ENCODE measurements at places on chromosomes 4 and X.

DNA sequence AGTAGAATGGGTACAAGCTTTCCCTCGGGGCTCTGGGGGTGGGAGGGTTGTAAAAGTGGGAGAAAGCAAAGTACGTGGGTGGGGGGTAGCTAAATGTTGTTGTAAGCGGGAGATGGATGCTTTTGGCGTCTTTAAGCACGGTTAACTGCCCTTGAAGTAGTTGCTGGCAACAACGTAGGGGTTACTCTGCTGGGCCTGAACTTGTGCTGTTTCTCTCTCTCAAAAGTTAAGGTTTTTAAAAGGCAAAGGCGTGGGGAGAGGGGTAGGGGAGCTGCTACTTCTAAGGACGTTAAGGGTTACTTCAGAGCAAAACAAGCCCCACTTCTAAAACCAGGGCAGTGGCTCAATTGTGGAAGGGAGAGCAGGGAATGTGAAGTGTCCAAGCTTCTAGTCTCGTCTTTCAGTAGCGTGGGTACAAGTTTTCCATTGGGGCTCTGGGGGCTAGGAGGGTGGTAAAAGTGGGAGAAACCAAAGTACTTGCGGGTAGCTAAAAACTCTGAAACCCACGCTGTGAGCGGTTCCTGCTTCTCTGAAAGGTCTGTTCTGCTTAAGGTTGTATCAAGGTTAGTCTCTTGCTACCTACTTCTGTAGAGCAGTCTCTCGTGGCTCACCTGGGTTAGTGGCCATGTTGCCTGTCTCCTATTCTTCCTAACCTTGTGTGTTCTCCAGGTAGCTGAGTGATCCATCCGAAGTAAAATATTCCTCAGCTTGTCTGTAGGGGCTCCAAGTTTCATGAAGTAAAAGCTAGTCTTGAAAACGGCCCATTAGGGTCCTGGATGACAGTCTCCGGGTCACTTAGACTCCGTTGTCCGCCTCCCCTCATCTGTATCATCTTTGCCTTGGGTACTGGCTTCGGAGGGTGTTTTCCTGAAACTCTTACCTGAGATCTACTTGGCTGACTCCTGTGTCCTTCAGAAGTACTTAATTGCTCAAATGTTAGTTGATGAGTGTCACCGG lies 1.7 kb upstream of the WDR1 start:
- DNase-seq, result no peak

DNA sequence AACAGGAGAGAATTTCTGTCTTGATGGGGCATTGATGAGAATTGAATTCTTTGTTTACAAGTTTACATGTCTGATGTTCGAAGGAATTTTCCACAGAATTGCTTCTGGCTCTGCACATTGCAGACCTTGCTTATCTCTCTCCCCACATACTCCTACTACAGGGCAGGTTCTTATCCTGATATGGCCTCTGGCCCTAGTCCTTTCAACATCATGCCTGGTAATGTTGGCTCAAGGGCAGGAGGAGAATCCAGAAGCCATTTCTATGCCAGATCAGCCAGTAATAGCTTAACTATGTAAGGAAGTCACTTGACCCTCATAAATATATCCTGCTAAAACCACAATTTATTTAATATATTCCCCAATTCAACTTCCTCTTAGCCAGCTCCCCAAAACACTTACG lies 24.3 kb upstream of the TSPAN5 start:
- no peak for DNase-seq

GRCh38 chrX:48927123-48927522 lies 8.3 kb upstream of the PIM2 start:
- no peak for DNase-seq

- no peak for DNase-seq
These were observed 35.9 kb downstream of the NAP1L5 start for GRCh38 chr4:88661739-88662138.

GRCh38 chr4:100635899-100636298 lies 118.1 kb upstream of the EMCN start:
- DNase-seq, result no peak

DNA sequence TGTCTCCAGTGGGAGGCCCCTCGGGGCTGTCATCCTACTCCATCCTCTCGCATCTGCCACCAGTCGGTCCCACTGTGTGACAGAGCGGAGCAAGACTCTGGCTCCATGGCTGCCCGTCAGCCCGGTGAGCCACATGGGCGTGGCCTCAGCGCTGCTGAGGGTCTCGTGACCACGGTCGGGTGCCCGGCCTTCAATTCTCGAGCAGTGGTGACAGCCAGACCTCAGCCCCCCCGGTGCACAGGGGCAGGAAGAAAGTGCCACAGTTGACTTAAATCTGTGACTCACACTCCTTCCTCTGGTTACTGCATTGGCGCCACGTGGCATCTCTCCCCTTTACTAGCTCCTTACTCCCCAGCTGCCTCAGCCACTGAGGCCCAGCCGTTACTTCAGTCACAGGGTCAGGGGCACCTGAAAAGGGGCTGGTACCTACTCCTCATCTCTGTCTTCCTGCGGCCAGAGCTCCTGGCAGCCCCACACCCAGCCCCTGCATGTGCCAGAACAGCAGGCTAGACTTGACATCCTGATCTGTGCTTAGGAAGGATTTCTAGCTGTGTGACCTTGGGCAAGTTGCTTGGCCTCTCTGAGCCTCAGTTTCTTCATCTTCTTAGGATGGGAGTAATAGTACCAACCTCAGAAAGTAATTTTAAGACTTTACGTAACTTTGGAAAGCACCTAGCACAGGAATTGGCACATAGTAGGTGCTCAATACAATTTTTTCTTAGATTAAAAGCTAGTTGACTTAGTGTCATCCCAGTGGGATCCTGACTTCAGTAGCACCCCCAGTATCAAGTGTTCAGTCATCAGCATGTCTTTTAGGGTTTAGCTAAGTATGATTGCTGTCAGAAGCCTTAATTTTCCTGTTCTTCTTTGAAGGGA lies 66.1 kb downstream of the TNIP2 start:
- peak; percentile 11 for DNase-seq

GRCh38 chr4:171985129-171985528 lies 171.9 kb downstream of the GALNTL6 start:
- no peak for DNase-seq

GRCh38 chr4:33924811-33925210 lies 2319.5 kb downstream of the ARAP2 start:
- DNase-seq, result no peak

GRCh38 chr4:40963897-40964478 lies 214.2 kb downstream of the NSUN7 start:
- no peak for DNase-seq

DNA sequence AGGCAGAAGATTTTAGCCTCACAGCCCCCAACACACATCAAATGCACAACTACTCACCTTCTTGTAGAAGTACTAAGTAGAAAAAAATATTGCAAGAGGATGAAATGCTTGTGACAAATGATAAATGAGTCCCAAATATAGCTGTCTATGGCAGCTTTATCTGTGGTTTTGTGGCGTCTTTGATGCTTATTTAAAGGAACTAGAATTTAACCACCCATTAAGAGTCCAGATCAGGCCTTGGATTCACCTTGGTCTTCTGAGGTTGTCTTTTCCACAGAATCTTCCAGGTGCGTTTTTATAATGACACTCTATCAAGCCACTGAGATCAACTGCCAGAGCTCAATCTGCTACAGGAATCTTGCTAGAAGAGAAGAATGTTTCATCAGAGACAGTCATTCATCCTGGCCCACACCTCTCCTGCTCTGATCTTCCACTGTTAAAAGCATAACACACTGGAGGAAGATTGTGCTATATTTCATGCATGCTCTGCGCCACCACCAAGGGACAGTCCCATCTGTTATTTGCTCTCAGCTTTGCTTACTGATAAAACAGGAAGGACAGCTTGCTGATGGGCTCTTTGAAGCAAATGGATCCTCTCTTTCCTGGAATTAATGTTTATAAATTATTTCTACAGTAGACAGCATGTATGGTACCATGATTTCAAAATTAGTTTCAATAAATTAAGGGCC lies 144.1 kb downstream of the SLC7A11 start:
- DNase-seq, result no peak

DNA sequence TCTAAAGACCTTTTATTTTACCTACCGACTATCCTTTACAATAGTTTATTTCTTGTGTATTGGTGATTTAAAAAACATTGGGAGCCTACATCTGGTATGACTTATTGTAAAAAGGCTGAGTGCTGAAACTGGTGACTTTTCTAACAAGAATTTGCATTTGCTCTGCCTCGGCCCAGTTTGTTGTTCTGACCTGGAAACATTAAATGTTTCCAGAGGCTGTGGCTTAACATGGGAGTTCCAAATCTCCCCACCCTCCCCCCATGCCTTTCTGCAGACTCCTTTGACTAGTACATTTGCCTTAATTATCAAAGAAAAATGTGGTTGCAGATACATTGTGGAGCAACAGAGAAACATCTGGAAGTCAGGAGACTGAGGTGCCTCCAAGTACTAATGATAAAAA lies 39.8 kb downstream of the SPCS3 start:
- DNase-seq, result no peak

DNA sequence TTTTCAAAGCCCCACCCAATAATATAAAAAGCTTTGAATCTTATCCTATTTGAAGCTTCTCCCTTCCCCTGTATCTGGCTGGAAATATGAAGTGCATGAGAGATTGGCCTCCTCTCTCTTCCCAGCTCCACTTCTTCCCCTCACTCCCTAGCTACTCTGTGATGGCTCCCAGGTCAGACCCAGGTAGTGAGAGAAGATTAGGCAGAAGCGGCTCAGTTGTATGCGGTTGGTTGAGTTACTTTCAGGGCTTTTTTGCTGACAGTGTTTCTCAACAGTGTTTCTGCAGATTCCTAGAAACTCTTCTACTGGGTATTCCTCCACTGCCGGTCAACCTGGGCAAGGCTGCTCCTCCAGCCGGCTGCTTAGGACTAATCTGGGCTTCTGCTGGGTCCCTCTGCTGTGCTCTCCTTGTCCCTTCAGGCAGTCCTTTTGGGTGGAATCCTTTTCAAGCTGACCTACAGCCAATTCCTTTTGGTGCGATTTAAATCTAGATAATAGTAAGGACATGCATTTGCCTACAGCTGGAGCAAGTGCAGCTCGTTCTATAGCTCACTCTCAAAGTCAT lies 87.4 kb upstream of the SLC7A11 start:
- DNase-seq, result no peak

GRCh38 chr4:88953400-88953799 lies 103.6 kb downstream of the FAM13A start:
- DNase-seq, result no peak

DNA sequence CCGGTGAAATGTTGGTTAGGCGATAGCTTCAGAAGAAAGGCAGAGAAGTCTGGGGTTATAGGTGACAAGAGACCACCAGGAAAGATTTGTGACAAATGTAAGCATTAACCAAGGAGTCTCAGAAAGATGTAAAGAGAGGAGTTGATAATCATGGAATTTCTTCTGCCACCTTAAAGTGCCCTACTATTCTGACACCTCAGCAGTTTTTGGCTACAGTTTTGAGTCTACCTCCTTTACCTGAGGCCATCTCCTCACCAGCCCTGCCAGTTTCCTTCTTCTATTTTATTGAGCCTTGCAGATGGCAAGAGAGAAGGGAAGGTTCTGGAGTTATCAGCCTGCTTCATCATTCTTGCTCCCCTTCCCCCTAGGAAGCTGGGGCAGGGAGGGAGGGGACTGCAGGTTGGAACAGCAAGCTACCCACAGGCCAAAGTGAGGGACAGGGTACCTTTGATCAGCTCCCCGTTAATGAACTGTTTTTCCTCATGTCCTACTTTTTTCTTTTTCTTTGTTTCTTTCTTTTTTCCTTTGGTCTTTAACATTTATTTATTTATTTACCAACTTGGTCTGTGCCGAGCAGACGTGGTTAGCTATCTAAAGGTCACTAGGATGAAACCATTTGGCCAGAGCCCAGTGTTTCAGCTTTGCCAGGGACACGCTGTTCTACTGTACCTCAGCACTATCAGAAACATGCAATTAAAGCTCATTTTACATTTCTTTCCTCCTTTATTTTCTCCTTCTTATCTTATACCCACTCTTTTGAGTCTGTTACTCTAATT lies 438.7 kb upstream of the AR start:
- DNase-seq, result no peak

DNA sequence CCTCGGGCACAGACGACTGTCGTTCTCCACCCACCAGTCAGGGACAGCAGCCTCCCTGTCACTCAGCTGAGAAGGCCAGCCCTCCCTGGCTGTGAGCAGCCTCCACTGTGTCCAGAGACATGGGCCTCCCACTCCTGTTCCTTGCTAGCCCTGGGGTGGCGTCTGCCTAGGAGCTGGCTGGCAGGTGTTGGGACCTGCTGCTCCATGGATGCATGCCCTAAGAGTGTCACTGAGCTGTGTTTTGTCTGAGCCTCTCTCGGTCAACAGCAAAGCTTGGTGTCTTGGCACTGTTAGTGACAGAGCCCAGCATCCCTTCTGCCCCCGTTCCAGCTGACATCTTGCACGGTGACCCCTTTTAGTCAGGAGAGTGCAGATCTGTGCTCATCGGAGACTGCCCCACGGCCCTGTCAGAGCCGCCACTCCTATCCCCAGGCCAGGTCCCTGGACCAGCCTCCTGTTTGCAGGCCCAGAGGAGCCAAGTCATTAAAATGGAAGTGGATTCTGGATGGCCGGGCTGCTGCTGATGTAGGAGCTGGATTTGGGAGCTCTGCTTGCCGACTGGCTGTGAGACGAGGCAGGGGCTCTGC lies 7.9 kb upstream of the MSANTD1 start:
- no peak for DNase-seq

Data from activated CD8-positive, alpha-beta memory T cell treated with anti-CD3 and anti-CD28 coated beads for 4 hours (primary cell).